ENCODE measurements at places on chromosomes 2 and 18.

DNA sequence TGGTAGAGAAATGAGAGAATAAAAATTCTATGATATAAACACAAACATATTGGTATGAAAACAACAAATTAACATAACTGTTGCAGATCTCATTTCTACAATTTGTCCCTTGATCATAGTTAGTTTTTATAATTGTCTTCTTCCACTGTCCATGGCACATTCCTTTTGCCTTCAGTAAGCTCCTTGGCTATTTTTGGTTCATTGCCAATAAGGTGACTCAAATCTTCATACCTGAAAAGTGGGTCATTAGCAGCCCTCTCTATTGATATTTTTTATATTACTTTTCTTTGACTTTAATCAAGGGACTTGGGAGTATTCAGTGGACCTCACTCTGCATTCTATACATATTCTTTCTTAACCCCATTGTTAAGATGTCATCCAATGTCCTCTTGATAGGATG is 552.9 kb downstream of the TDRD15 start:
- no peak for DNase-seq

- no peak for DNase-seq
Measured at GRCh38 chr2:2834105-2834504, 503.0 kb upstream of the MYT1L start.

- DNase-seq: no peak
Measured at GRCh38 chr2:113720167-113720566, 36.3 kb downstream of the SLC35F5 start.

DNA sequence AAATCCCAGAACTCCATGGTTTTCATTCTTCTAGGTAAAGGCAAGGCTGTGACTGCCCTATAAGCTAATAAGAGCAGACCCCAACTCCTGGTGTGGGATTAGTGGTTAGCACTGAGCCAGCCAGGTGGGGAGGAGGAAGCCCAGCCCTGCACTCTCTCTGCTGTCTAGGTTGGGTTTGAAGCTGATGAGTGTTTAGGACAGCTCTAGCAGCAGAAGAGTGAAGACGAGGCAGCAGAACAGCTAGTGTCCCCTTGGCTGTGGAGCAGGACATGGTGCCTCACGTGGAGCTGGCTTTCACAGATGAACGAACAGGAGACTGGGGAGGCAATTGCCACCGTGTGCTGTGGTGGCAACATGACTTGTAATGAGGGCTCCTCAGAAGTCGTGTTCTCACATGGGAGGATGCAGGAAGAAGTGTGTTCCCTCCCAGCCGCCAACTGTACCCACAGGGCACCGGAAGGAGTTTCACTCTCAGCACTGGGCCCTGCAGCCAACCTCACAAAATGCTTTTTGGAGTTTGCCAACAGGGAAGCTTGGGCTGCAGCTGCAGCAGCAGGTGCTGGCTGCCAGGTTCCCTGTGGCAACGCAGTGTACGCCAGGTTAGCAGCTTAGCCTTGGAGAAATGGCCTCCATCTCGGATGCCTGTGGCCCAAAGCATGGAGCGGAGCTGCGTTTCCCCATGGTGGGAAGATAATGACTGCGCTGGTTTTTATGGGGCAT is 328.2 kb downstream of the SETBP1 start:
- DNase-seq: no peak

- DNase-seq: no peak
Measured at GRCh38 chr2:152379089-152379488, 44.1 kb downstream of the FMNL2 start.

DNA sequence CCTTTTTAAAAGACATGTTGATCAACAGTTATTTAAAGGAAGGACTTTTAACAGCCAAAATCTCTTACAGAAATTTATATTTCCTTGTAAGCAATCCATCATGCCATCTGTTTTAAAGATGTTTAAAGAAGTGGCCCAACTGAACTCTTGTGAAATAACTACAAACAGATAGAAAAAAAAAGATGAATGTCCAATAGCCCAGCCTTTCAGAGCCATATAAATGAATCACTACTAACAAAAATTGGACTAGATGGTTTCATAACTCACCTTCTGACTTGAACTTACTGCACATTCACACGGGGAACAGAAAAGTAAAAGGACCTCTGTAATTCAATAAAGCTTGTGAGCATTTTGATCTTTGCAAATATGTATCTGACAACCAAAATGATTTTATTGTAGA is 319.0 kb upstream of the CHAC2 start:
- DNase-seq: no peak

- DNase-seq: no peak
Measured at GRCh38 chr2:28638102-28638501, 113.5 kb upstream of the PPP1CB start.

GRCh38 chr2:69020496-69021426 is 7.8 kb downstream of the ANTXR1 start:
- DNase-seq: no peak

DNA sequence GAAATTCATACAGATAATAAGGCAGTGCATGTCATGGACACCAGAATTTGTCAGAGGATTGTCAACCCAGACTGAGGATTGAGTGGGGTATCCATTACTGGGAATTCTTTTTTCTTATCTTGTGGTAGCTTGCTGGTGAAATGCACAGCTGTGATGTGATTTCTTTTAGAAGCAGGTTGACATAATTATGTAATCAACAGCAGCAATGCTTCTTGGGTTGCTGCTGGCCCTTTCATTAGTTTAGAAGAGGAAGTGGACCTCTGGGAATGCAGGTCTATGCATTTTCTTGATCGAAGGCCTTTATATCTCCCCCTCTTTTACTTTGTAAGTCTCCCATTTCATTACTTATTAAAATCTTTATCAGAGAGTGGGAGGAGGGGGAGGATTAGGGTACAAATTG is 319.9 kb downstream of the AGPS start:
- no peak for DNase-seq

DNA sequence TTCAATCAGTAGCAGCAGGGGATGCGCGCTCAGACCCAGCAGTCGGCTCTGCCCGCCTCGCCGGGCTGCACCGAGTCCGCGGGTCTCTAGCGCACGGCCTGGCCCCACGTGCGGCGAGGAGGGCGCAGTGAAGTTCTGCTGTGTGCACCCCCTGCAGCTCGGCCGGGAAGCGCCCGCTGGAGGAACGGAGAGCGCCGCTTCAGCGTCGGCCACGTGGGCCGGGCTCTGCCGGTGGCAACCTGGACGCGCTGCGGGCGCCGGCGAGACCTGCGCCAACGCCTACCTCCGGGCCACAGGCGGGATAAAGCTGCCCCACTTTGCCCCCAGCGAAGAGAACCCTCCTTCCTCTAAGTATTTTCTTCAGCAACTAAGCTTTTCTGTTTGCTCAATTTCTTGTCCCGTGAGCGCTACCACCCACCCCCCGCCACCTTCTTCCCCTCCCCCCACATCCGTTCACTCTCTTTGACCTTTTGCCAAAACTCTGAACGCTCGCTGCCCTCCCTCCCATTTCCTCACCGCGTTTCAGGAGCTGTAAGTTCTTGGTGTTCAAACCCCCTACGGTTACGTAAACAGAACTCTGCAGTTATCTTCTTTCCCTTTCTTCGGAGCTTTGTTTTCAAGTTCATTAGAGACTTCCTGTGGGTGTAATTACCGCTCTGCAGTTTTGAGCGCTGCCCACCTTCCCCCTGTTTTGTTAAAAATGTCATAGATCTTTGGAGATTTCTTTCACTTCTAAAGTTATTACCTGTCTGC is 42.6 kb upstream of the EDAR start:
- DNase-seq: peak; percentile 42

DNA sequence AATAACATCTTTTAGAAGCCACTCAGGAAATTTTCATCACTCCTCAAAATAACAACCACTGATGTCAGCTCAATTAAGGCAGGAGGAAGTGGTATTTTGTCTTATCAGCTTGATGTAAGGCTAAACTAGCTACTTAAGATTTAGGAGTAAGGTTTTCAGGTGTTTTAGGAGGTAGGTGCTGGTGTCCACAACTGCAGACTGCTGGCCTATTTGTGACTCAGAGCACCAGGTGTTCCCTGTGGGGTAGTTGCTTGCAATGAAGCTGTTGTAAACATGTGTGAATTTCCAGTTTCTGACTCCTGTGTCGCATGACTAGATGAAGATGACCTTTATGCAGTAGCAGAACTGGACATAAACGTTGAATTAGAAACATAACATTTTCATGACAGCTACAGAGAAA is 164.2 kb downstream of the THSD7B start:
- no peak for DNase-seq

DNA sequence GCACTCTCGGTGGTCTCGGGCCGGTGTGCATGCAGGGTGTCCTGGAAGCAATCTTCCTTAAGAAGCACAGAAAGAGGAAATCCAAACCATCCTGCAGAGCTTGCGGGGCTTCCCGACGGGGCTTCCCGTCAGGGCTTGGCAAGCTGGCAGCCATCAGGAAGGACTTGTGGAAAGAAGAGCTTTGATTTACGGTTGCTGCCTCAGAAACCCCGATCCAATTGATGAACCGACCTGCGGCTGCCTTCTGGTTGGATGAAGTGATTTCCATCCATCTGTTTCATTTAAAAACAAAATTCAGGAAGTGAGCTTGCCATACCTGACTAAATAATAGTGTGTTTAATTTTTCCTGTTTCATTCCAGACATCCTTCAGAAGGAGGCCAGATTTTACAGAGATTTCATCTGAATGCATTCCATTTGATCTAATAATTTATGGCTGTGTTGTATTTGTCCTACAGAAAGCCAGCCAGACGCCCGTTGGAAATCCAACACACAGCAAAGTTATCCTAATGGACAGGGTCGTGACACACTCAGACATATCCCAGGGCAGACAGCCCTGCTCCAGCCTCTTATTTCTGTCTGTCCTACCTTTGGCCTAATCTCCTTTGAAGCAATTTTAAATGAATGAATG is 141.3 kb downstream of the SEPTIN10 start:
- no peak for DNase-seq

- no peak for DNase-seq
Measured at GRCh38 chr2:73089270-73090030, 17.9 kb upstream of the SFXN5 start.

DNA sequence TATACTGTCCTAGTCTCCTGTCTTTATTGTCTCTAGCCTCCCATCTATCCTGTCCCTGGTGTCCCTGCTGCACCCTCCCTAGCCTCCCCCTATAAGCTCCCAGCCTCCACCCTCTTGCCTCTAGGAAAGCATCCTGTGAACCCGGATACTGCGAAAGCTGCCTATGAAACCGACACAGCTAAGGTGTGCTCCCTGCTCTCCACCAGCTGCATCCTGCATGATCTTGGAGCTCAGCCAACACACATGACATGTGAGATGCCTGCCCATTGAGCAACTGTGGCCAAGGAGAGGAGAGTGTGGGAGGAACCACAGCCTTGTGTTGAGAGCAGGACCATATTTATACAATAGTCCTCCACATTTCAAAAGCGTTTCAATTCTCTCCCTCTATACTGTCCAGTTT is 187.1 kb downstream of the ZBTB7C start:
- no peak for DNase-seq

- no peak for DNase-seq
Measured at GRCh38 chr18:54790109-54790508, 38.2 kb upstream of the RAB27B start.

GRCh38 chr2:216507220-216508160 is 8.8 kb downstream of the RPL37A start:
- no peak for DNase-seq

GRCh38 chr18:14970027-14970426 is 222.1 kb downstream of the ANKRD30B start:
- no peak for DNase-seq

DNA sequence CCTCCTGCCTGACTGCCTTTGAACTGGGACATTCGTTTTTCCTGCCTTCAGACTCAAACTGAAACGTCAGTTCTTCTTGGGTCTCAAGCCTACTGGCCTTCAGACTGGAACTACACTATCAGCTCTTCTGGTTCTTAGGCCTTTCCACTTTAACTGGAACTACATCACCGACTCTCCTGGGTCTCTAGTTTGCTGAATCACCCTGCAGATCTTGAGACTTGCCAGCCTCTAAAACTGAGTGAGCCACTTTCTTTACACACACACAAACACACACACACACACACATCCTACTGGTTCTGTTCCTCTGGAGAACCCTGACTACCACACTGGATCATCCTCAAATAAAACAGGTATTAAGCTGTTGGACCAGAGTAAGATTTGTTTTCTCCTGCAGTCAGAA is 46.7 kb upstream of the ATL2 start:
- DNase-seq: no peak

GRCh38 chr2:99181624-99182000 is 628 bp downstream of the MRPL30 start:
- no peak for DNase-seq

- no peak for DNase-seq
Measured at GRCh38 chr2:38668092-38668491, 2.2 kb downstream of the GALM start.

GRCh38 chr2:98541906-98542305 is 66.4 kb downstream of the COA5 start:
- DNase-seq: no peak

- DNase-seq: no peak
Measured at GRCh38 chr18:76445275-76445674, 49.8 kb downstream of the ZNF516 start.

Data from stimulated activated CD4-positive, alpha-beta T cell treated with anti-CD3 and anti-CD28 coated beads, Interleukin-12 subunit alpha, Interleukin-12 subunit beta, amount 100 ng/mL, for 4 hours (primary cell).